ENCODE measurements at places on chromosomes 4 and X.

DNA sequence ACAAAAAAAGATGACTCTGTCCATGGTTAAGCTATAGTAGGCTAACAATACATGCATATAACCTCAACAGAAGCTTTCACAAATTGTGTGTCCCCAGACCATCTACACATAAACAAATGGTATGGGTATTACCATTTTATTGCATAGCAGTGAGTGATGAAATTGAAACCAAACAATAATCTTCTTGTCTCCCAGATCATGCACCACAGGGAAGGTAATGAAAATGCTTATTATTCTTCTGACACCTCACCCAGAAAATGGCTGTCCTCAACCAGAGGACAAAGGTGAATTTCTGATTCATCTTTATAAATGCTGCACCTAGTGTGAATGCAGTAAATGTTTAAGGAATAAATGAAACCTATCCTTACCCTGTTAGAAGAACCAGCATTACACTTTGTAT is 8.0 kb downstream of the PRSS12 start:
- no peak for DNase-seq

- DNase-seq = no peak
These were observed 224.2 kb downstream of the KDR start for GRCh38 chr4:54901202-54901601.

- DNase-seq = no peak
These were observed 437.8 kb downstream of the GRXCR1 start for GRCh38 chr4:43330288-43330687.

- no peak for DNase-seq
These were observed 81.5 kb downstream of the CLDN34 start for GRCh38 chrX:10048707-10049106.

- no peak for DNase-seq
These were observed 56.2 kb upstream of the CYSLTR1 start for GRCh38 chrX:78383594-78383993.

DNA sequence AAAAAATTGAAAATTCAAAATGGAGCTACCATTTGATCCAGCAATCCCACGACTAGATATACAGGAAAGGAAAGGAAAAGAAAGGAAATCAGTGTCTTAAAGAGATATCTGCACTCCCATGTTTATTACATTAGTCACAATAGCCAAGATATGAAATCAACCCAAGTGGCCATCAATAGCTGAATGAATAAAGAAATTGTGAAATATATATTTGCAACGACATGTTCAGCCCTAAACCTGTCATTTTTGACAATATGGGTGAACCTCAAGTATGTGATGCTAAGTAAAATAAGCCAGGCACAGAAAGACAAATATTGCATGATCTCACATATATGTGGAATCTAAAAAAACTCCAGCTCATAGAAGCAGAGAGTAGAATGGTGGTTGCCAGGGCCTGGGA is 155.1 kb downstream of the ANXA5 start:
- DNase-seq = no peak

DNA sequence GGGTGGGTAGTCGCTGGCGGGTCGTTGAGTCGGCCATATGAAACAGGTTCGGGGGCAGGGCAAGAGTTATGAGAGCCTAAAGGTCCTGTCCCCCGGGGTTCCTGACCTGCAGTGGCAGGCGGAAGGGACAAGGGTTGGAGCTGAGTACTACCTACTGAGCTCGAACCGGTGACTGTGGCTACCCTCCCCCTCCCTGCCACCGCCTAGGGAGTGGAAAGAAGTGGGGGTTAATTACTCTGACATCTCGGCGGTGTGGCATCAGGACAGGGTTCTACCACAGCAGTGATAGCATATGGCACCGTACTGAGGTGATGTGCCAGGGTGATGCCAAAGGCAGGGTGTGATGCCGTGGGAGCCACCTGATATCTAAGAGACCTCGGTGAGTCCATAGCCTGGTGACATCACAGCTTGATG is 307 bp downstream of the ATG4A start:
- no peak for DNase-seq
